NCI-H1092 (cell line): ENCODE measurements at places on chromosomes 12 and 14.

DNA sequence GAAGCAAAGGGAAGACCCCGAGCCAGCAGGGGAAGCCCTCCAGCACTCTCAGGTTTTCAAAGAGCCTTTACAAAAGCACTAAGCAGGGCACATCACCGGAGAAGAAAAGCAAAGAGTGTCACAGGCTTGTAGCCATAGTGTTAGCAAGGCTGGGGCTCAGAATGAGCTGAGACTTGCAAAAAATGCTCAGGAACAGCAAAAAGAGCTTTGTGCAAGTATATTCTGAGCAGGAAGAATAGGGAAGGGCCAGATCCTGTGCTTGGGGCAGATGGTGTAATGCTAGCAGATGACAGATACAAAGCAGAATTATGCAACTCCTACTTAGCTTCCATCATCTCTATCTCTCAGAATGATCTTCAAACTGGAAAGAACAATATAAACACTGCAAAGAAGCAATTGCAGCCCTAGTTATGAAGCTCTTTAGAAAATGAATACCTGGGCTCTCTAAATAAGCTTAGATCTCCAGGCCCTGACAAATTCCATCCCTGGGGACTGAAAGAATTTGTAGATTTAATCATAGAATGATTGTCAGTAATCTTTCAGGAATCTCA is 23.7 kb upstream of the PARP11 start:
- DNase-seq = no peak

GRCh38 chr12:93943780-93944179 is 204.6 kb upstream of the PLXNC1 start:
- no peak for DNase-seq

DNA sequence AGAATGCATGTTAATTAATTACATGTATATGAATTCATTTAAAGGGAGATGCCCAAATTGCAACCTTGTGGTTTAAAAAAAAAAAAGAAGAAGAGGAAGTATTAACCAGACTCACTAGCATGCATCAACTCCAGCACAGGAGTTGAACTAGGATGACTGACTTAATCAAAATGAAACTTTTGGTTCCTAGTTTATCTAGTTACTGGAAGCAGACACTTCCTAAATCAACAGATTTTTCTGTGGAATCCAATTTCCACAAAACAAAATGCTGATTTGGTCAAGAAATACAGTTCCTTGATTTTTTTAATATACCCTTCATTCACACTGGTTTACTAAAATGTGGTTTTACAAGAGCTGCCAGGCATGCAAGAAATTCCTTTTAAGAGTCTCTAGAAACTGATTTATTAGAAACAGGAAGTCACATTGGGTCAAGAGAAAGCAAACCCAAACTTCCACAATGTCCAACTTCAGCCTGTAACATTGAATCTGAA is 41.6 kb downstream of the ITPR2 start:
- DNase-seq = no peak

GRCh38 chr14:85701763-85702162 is 171.8 kb downstream of the FLRT2 start:
- DNase-seq = no peak

GRCh38 chr14:80930836-80931389 is 10.6 kb downstream of the CEP128 start:
- DNase-seq = no peak

DNA sequence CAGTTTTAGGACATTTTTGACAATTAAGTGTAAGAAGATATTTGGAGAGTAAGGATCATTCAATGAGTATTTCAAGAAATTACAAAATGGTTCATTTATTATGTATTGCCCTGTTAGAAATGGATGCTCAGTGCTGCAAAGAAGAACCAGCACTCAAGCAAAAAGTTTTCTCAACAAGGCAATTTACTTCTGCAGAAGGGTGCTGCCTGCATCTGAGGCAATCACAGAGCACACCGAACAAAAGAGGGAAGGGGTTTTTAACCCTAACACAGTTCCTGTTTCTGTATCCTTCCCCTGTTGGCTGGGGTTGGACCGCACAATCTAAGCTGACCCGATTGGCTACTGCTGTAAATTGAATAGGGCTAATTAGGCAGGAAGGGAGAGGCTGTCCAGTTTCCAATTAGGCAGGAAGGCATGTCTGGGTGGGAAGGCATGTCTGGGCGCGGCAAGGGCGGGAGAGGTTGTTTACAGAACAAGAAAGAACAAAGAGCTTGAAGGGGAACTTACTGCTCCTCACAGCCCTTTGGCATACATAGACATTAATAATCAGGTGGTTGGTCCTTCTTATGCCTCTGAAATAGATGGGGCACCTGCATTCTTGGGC is 41.4 kb downstream of the SPTSSA start:
- DNase-seq = no peak

DNA sequence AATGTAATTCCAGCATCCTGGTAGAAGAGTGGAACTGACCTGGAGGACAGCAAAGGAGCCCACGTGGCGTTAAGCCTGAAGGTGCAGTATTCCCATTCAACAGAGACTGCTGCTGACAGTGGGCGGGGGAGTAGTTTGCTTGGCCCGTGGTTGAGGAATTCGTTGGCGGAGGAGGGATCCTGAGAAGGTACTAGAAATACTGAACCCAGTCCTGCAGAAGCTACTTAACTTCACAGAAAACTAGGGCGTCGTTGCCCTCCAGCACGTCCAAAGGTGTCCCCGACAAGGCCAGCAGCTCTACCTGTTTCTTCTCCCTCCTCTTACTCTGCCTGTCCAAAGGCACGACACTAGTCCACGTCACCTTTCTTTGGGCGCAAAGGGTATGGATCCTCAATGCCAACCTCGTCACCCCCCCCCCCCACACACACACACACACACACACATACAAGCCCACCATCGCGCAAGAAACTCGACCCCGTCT is 303 bp downstream of the PUS7L start:
- DNase-seq = no peak

DNA sequence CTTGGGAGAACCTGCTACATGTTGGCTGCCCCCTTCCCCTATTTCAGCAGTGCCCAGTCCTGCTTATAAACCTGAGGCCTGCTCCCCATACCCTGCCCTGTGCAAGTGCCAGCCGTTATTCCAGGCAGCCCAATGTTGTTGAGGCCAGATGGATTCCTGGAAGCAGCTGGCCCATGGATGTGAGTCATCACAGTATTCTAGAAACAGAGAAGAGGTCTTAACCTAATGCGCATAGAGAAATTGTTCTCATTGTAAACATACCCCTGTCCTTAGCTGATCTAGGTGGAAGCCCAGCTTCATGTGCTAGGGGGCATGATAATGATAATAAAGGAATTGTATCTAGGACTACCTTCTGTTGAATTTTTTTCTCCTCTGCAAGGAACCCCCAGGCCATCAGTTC is 69.7 kb downstream of the TSPAN11 start:
- DNase-seq = no peak

DNA sequence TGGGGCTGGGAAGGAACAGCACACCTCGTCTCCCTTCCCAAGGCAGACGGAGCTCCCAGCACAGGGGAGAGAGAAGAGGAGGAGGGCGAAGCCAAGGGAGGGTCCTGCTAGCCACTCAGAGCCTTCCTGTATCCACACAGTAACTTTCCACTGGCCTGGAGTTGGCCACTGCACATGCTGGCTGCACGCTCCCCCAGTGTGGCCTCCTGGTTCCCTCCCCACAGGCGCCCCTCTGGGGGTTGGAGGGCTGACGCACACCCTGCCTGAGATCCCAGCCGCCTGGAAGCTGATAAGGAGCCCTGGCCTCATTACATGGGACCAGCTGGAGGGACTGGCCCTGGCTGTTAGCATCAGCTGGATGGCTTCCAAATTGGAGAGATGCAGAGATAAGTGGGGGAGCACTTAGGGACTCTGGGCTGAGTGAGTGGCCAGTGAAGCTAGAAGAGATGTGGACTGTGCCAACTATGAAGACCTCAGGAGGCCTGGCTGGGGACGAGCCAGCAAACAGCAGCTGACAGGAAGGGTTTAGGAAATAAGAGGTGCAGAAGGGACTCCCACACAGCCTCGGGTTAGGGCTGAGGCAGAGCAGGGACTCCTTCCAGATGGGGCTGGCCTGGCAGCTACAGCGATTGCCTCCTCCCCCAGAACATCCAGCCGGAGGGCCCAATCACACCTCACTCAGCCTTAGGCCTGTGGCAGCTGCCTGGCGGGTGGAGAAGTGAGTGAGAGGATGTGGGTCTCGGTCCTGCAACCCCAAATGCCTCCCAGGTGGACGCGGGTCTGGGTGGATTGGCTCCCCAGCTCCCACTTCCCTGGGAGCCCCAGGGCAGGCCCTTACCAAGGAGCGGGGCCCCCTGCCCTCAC is 26.3 kb upstream of the BCDIN3D start:
- peak; percentile 98 for DNase-seq

DNA sequence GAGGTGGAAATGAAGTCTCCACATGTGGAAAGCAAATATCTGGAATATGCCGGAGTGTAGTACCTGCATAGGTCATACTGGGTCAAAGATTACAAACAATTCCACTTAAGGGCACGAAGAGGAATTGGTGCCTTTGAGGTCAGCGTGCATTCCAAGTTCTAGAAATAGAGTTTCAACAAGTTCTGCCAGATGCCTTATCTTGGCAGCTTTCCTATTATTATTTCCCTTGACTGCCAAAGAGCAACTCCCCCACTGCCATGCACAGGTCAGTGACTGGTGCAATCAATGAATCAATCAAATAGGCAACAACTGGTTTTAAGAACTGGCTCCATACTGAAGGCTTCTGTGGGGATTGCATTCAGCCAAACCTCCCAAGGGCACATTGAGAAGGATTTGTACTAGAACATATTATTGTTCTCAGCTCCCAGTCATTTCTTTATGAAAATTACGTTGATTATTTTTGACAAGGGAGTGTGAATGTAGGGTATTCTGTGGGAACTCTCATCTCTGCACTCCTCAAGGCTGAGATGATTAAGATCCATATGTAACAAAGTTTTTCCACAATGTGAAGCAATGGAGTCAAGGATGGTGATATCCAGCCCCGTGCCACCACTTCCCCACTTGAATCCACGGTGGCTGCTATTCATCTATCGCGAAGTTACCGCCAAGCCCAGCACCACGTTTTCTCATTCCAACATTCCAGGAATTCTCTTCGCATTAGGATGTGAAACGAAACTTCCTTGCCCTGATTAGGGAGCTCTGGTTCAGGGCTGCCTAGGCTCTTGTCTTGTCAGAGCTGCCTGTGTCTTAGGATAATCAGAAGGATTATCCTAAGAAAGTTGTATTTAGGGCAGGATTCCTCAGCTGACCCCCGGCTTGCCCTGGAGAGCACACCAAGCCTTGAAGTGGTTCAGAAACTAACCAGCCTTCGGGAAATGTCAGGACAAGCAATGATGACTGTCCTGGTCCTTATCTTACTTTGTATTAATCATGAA is 115.1 kb upstream of the PCED1B start:
- no peak for DNase-seq

- no peak for DNase-seq
Measured at GRCh38 chr14:24094841-24095270, 745 bp downstream of the PCK2 start.

DNA sequence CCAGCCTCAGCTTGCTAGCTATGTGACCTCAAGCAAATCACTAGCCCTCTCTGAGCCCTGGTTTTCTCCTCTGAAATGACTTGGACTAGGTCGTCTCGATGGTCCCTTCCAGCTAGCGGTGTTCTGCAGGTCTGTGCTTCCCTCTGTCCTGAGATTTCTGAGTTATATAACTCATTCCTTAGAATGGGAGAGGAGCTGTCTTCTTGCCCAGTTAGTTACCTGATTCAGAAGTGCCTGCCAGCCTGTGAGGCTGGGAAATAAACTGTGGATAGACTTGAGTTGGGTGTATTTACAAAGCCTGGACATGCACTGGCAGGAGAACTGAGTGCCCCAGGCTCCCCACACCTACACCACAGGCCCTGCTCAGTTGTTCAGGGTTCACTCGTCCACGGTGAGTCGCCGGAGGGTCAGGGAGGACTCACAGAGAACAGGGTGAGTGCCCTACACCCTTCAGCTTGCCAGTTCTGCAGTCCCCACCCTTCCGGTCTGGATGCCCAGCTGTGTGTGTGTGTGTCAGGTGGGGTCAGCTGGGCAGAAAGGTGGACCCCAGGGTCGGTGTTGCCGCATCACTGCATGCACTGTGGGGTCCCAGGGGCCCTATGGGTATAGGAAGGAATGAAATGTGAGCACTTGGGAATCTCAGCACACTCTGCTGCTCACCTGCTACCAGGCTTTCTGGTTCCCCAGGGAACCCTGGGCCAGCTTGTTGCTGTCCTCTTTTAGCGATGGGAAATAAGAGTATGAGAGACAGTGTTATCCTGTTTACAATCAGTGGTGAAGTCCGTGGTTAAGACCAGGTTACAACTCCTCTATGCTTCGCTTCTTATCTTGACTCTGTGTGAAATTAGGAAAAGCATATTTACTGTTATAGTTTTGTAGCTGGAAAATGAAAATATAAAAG is 348.2 kb downstream of the DPF3 start:
- no peak for DNase-seq
